ENCODE measurements at places on chromosomes 7 and 10.
A peak's percentile ranks its signal among the peaks of the same experiment; 100 is the strongest.

DNA sequence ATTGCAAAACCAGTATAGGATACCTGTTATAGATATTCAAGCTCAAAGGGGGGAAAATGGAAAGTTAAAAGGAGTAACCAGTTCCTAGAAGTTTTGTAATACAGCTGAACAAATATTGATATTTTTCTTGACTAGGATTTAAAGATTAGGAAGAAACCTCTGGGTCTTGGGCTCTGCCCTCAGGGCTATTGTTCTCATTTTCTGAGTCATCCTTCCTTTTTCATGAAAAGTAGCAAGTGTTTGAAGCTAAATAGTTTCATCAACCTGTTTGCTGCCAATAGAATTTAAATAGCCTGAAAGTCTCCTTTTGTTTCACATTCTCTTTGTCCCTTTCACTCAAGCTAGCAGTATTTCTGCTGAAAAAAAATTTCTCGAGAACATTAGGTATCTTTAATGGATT is 1061.1 kb upstream of the GHITM start:
- peak; percentile 34 for DNase-seq

GRCh38 chr10:653991-654646 is 35.3 kb downstream of the DIP2C start:
- DNase-seq = no peak

DNA sequence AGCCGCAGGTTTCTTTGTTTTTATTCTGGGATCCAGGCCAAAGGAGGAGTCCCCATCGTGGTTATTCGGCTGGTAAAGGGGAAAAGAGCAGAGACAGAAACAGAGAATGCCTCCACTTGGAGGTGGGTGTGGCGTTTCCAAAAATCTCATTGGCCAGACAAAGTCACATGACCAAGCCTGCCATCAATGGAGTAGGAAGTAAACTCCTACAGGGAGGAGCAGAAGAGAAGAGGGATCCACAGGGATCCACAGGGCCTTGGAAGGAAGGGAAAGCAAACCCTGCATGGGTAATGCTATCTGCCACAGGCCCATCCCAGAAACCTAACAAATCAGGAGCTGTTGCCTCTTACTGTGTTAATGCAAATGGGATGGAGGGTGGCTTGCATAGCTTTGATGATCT is 425.7 kb upstream of the GALNT17 start:
- DNase-seq = no peak

DNA sequence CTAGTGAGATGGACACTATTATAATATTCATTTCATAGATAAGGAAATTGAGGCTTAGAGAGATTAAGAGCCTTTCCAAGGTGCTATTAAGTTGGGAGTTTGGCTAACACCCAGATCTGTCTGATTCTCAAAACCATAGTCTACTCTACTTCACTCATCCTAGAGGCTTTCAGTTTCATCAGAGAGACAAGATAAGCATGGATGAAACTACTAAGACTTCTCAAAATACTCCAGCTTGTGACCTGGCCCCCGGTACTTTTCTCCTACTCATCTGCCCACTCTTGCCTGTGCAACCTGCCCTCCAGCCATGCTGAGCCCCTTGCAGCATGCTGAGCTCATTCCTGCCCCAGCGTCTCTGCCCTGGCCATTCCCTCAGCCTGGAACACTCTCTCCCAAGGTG is 12.2 kb upstream of the SLC35B4 start:
- DNase-seq = no peak

DNA sequence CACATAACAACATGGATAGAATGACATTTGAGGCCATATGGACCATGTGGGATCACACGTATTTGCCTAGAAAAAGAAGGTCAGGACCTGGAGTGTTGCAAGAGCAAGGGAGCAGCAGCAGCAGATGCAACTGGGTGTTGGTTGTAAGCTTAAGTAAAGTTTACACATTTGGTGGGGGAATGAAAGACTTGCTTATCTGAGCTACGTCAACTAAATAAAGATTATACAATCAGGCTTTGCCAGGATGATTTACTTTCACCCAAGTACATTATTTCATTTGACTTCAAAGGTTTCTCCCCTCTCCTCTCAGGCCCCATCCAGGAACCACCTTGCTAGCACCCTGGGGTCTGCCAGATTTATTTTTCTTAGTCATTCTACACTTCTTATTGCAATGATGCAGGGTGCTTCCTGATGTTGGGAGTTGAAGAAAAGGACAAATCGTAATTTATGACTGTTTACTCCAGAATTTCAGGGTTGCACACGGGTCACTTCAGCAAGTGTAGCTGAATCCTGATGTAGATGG is 591.9 kb upstream of the IGFBP3 start:
- DNase-seq = no peak

DNA sequence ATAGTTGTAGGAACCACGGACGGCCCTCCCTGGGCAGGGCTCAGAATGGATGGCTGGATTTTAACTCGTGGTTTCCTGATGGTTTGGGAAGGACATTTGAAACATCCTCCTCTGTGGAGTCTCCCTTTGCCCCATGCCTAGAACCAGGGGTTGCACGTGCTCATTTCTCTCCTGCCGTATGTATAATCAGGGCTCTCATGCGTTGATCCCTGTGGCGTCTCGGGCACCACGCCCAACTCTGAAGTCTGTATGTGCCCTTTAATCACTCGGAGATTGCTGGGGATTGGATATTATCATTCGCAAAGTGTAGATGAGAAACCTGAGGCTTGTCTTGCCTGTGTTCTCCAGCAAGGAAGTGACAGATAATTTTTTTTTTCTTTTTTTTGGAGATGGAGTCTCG is 257.1 kb downstream of the CAMK1D start:
- no peak for DNase-seq

DNA sequence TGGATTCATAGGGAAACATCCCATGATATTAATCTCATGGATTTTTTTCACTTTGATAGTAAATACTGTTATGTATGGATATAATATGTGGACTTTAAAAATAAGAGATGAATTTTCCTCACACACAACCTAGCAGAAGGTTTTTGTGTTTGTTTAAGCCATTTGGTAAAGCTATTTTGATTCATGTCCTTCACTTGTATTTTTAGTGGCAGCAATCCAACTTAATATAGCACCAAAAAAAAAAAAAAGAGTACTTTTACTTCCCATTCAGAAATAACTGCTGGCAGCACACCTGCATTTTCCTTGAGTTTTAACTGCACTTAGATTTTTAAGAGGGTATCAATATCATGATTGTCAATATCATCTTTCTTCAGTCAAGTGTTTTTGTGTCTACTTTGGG is 60.0 kb downstream of the MCMBP start:
- no peak for DNase-seq

DNA sequence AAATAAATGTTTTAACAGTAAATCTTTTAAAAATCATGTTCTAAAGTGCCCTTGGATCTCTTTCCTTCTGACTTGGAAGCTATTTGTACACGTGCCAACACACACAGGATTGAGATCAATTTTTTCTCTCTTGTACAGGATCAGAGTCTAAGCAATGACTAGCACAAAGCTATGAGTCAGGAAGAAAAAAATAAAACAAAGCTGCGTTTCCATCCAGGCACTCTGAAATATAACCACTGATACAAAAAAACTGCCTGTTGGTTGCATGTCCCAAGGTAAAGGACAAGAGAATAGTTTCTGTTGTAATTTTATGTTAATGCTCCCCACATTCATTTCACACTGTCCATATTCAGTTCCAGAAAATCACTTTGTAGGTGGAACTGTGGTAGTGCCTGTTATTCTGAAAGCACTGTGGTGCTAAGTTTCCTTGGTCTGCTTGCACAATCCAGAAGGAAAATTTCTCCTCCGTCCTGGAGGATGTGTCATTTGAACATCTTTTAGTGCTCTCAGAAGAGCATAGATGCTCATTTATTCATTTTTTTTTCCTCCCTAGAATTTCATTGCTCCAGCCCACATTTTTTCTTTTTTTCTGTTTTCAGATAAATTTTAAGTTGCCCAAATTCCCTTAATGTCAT is 113.4 kb downstream of the PLXDC2 start:
- peak; percentile 80 for DNase-seq

DNA sequence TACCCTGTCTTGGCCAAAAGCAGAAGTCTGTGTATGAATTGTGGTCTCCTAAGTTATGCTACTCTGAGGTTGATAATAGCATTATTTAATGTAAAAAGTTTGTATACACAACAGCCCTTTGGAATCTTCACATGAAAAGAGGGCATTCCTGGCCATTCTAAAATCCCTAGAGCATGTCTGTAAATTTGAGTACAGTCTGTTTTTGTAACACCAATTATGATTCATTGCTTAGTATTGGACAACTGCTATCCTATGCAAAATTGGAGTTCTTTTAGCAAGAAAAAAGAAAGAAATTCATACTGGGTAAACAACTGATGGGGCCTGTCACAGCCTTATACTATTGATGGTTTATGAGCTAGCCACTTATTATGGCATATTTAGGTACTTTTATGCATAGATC is 10.2 kb downstream of the CUTC start:
- DNase-seq = no peak

- DNase-seq = no peak
Measured at GRCh38 chr10:47383261-47384147, 589 bp downstream of the ZNF488 start.

- DNase-seq = no peak
Measured at GRCh38 chr7:39501358-39501757, 64.8 kb upstream of the YAE1 start.

GRCh38 chr10:131742500-131742951 is 158.3 kb upstream of the PPP2R2D start:
- DNase-seq = no peak

DNA sequence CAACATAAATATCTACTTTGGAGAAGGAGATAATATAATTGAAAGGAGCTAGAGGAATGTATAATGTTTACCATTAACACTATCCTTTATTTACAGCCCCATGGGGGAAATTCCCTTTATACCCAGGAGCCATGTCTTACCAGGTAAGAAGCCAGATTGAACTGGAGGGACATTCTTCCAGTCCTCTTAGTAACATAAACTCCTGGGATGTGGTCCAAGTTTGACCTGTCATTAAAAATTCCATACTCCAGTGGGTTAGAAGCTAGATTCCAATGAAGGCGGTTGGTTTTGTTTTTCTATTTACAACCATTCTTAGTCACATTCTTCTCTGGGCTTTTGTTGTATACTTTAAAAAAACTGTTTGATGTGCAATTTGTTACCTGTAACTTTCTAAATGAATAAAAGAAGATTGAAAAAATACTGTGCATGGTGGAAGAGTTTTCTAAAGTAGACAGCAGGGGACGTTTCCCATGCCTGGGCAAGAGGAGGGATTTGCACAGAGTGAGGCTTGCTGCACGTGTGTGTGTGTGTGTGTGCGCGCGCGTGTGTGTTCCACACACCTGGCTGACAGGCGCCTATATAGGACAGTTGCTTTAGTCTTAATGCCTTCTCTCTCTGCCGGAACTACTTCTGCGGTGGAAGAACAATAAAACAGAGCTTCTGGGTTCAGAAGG is 2.0 kb downstream of the PLCE1 start:
- peak; percentile 64 for DNase-seq

- no peak for DNase-seq
Measured at GRCh38 chr10:69562731-69563254, 10.4 kb downstream of the NEUROG3 start.

GRCh38 chr10:115141254-115141653 is 48.1 kb downstream of the ATRNL1 start:
- DNase-seq = no peak

DNA sequence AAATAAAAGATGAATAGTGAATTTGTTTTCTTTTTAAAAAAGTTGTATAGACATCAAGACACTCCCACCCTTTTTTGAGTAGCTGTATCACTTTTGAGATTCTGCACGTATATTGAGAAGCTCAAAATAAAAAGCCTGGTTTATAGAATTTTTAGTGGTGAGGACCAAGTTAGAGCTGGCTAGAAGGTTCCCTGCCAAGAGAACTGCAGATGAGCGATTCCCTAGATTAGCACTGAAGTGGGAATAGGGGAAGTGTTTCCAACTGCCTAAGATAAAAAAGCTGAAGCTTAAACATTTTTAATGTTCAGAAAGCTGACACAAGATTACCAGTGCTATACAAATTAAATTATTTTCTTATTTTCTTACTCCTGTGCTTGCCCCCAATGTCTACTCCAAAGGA is 135.7 kb upstream of the TMEM229A start:
- DNase-seq = no peak

- peak; percentile 50 for DNase-seq
Measured at GRCh38 chr10:108789919-108790318, 1133.4 kb downstream of the XPNPEP1 start.

DNA sequence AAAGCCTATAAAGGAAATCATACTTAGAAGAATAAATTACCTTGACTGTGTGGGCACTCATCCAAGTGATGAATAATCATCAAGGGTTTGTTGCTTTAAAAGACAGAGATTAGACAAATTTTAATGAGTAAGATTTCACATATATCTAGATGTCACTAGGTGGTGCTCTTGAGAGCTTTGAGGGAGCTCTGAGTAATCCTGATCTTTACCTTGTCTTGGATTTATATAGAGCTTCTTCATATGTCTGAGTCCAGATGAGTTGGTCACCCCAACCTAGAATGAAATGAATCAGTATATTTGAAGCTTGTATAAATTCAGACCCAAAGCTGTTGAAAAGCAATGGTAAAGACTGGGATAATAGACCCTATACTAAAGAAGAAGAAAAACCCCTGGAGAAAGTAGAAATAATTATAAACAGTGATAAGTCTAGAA is 3.7 kb downstream of the AGR2 start:
- DNase-seq = peak; percentile 90

DNA sequence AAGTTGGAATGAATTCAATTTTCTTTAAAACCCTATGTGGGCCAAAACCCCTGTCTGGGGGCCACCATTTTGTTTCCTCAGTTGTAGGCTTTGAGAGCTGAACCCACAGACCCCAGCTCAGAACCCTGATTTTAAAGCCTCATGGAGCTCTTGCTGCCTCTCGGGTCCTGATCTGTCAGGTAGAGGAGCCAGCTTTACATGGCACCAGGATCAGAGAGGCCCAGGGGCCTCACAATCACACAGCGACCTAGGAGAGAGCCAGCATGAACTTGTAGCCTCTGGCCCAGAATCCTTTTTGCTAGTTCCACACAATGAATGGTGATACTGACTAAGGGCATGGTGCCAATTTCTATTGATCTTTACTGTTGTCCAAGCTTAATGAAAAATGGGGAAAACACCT is 84.3 kb upstream of the SORCS3 start:
- no peak for DNase-seq

DNA sequence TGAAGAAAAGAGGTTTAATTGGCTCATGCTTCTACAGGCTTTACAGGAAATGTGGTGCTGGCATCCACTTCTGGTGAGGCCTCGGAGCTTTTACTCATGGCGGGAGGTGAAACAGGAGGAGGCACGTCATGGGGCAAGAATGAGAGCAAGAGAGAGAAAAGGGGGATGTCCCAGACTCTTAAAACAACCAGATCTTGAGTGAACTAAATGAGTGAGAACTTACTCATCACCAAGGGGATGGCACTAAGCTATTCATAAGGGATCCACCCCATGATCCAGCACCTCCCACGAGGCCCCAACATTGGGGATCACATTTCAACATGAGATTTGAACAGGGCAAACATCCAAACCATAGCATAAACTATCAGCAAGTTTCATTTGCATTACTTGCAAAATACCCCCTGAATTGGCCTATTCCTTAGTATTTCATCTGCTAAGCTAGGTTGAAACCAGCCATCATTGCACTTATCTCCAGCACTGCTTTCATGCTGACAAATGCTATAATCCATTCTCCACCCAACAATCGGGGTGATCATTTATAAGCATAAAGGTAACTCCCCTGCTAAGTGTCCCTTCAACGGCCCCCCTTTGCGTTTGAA is 179.0 kb downstream of the NOC3L start:
- DNase-seq = peak; percentile 95

Measured in mammary epithelial cell (primary cell).